Stimulated activated CD4-positive, alpha-beta T cell treated with anti-CD3 and anti-CD28 coated beads, Interleukin-2, amount 100 ng/mL, for 48 hours (primary cell): ENCODE measurements at places on chromosomes 3 and 15.

- DNase-seq = no peak
Observed at GRCh38 chr3:46955157-46955556, 21.4 kb downstream of the CCDC12 start.

DNA sequence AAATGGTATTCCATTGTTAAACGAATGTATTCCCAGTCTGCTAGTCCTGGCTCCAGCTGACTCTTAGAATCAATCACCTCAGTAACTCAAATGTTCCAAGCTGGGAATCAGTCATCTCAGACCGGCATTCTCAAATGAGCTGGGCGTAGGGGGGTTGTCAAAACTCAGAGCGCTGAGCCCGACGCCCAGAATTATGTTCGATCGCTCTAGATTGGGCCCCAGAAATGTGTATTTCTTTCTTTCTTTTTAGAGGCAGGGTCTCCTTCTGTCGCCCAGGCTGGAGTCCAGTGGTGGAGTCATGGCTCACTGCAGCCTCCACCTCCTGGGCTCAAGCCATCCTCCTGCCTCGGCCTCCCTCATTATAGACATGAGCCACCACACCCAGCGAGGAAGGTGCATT, 99.3 kb upstream of the IGF1R start:
- DNase-seq = no peak

GRCh38 chr3:70716832-70717231, 404.4 kb upstream of the MDFIC2 start:
- no peak for DNase-seq

DNA sequence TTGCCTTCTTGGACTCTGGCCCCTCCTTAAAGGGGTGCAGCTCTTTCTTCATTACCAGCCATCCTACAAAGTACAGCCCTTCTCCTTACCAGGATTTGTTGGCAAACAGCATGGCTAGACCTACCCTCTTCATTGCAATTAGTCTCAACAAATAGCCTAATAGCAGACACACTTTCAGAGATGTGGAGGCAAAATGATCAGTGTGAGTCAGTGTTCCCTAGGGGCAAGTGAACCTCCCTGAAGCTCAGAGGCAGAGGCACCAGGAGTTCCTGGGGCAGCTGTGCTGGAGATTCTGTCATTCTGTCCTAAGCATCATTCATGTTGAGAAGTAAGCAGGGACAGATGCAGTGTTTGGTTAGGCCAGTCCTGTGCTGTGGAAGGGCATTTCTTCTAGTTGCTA, 14.6 kb upstream of the MECOM start:
- no peak for DNase-seq

- DNase-seq = no peak
Observed at GRCh38 chr15:29403772-29404171, 134.2 kb upstream of the NSMCE3 start.

DNA sequence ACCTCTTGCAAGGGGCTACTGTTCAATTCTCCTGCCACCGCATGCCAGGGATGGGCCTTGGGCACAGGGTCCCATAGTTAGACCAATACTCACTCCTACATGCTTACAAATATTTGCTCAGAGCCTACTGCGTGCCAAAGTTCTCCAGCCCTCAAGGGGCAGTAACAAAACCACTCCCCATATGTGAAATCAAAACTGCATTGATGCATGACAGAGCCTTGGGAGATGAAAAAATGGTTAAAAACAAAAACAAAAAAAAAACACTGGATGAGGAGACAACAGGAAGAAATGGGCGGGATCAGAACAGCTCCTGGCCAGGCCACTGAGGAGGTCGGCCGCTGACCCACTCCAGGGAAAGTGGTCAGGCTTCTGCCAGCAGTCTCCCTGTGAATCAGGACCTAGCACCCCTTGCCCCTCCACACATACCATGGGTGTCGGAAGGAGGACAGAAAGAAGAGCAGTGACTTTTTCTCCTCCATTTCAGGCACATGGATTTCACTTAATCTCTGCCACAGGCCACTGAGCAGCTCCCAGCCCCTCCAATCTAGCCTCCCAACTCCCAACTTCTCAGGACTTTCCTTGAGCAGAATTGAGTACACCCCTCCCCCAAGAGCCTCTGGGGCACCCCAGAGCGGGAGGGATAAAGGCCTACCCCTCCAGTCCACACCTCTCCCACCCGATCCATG, 2.8 kb downstream of the PLXNB1 start:
- DNase-seq = no peak

GRCh38 chr3:55951388-55951787, 464.3 kb upstream of the WNT5A start:
- no peak for DNase-seq

GRCh38 chr3:23376516-23377248, 173.6 kb downstream of the UBE2E2 start:
- DNase-seq = no peak

DNA sequence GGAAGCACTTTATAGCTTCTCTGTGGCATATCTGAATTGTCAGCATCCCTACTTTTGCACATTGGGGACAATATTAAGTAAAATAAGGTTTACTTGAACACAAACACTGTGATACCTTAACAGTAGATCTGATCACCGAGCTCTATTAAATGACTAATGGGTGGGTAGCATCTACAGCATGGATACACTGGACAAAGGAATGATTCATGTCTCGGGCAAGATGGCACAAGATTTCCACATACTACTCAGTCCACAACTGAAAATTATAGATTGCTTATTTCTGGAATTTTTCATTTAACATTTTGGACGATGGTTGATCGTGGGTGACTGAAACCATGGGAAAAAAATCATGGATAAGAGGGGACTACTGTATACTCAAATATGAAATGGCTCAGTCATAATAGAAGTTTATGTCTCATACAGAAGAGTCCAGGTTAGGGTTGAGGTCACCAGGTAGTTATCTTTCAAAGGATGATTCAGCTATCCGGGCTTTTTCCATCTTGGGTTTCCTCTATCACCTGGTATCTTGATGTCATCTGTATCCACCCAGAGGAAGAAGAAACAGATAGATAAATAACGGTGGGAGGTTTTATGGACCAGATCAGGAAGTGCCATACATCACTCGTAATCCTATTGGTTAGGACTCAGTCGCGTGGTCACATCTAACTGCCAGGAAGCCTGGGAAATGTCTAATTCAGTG, 320.0 kb upstream of the RARB start:
- no peak for DNase-seq

DNA sequence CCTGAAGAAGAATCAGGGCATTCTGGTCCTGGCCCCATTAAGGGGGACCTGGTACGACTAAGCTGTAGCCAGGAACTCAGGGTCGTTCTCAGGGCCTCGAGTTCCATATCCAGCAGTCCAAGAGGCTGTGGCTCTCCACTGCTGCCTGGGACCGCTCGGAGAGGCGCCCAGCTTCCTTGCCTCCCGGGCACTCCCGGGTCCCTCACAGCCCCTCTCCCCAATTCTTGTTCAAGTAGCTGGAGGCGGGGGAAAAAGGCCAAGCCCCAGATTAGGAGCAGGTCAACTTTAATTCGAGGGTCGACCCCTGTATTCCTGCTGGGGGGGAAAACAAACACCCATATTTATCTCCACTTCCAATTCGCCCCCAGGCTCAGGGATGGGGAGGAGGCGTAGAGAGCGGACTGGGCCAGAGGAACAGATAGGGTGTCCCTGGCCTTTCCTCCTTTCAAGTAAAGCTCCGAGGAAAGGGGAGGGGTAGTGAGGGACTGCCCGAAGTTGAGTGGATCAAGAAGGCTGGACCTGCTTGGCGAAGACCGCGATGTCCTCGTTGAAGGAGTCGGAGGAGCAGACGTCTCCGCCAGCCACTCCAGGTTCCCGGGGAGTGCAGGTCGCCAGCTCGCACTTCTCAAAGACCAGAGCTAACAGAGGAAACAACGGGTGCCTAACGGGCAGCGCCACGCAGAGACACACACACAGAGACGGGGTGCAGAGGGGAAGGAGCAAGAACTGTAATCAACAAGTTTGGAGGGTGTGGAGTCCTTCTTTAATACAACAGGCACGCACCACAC, 4.4 kb downstream of the MEIS2 start:
- DNase-seq = no peak

DNA sequence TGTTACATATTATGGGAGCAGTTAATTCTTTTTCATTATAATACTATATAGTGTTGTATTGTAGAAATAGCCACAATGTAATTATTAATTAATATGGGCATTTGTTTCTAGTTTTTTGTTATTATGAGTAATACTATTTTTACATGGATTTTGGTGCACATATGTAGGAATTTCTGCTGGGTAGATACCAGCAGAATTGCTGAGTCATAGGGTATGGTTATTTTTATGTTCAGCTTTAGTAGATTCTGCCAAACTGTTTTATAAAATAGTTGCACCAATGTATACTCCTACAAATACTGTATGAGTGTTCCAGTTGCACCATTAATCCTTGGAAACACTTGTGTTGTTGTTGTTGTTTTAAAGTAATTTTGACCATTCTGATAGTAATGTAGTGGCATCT, 91.5 kb downstream of the SH3GL3 start:
- DNase-seq = no peak

- DNase-seq = no peak
Observed at GRCh38 chr3:155219106-155219505, 74.4 kb downstream of the STRIT1 start.

- DNase-seq = no peak
Observed at GRCh38 chr3:135078283-135078682, 283.2 kb downstream of the EPHB1 start.

GRCh38 chr3:87350367-87351199, 74.2 kb upstream of the POU1F1 start:
- DNase-seq = no peak

DNA sequence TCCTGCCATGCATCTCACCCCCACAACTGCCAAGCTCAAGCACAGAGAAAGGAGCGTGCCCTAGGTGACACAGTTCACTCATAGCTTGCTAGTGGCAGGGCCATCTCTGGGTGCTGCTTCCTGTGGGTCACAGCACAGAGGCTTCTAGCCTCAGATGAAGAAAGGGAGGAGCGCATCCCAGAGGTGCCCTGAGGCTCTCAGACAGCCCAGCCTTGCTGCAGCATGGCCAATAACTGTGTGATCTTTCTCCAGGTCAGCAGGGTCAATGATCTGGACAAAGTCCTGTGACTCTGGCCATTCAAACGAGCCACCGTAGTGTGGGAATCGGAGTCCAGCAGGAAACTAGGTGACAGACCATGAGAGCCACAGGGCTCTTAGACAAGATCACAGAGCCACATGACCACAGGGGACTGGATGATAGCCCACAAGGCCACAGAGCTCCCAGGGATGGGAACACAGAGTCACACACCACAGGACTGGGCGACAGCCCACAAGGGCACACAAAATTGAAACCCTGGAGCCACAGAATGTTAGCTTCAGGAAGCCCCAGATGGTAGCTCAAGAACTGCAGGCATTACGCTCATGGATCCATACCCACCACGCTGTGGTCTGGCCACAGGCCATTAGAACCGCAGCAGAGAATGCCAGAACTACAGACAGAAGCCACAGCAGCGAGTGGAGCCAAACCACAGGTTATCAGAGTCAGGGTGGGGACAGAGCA, 25.9 kb upstream of the GRIP2 start:
- no peak for DNase-seq

- peak; percentile 7 for DNase-seq
Observed at GRCh38 chr3:42839616-42840015, 30.4 kb downstream of the ACKR2 start.

DNA sequence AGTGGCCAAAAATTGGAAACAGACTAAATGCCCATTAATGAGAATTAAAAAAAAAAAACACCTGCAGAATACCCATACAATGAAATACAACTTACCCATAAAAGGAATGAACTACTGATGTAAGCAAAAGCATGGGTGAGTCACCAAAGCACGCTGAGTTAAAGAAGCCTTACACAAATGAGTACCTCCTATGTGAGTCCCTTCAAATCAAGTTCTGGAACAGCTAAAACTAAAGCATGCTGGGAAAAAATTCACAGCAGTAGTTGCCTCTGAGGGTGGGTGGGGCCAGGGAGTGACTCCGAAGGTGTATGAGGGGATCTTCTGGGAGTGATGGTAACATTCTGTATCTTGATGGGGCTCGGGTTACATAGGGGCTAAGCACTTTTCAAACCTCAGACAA, 11.4 kb downstream of the MYO5C start:
- no peak for DNase-seq

- no peak for DNase-seq
Observed at GRCh38 chr3:111080413-111080812, 8.8 kb downstream of the NECTIN3 start.

- no peak for DNase-seq
Observed at GRCh38 chr3:7309641-7310102, 448.8 kb downstream of the GRM7 start.

DNA sequence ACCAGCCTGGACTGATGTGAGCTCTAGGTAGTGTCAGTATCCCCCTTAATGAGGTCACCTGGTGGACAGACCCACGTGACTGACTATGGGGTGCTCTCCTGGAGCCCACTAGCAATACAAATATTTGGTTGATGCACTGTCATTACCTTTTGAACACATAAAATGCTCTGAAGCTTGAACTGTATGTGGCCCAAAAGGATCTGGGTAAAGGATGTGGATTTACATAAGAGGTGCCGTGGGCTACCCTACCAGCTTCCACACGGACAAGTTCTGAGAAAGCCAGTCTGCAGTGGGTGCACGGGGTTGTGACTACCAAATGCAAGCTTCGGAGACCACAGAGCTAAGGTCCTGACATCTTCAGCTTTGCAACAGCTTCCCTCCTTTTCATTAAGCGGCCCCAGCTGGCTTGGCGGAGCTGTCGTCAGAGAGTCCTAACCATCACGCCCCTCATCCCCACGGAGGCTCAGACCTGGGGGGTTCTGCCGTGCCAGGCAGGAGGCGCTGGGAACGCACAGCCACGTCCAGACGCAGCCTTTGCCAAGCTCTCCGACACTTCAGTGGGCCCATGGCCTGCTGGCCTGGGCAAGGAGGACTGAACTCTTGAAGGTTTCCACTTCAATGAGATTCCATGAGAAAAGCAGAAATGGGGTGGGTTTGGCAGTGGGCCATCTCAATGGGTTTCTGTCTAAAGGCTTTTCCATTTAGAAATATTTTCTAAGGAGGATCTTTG, 228.3 kb downstream of the ADAMTS17 start:
- no peak for DNase-seq

DNA sequence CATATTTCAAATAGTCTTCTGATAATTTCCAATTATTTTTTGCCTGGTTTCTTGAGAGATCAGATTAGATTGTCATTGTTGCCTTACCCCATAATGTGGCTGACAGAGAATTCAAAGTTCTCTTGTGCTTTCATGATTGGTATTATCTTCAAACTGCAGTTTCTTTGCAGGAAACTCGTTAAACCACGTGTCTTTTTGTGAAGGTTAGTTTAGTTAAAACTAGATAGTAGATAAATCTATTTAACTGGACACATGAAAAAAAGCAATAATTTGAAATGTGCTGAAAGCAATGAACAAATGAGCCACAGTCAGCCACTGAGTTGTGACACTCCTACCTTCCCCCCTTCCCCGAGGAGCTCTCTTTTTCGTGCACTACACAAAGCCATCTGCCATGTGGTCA, 327.5 kb upstream of the UMPS start:
- no peak for DNase-seq

GRCh38 chr3:39110041-39110639, 2.7 kb downstream of the TTC21A start:
- DNase-seq = no peak
